ENCODE measurements at places on chromosomes 1 and 21. TPM values are rescaled to one million over a fixed set of nuclear protein-coding genes. Genes with fewer than 3 reads are reported as not detected.

Gene B3GALT5
- total RNA-seq, result not detected

Gene SPATA1
- total RNA-seq, result 0.22 TPM

Gene PRAMEF18
- total RNA-seq, result not detected

Gene REN
- not detected for total RNA-seq

Gene DCDC2B
- total RNA-seq, result not detected

DNA sequence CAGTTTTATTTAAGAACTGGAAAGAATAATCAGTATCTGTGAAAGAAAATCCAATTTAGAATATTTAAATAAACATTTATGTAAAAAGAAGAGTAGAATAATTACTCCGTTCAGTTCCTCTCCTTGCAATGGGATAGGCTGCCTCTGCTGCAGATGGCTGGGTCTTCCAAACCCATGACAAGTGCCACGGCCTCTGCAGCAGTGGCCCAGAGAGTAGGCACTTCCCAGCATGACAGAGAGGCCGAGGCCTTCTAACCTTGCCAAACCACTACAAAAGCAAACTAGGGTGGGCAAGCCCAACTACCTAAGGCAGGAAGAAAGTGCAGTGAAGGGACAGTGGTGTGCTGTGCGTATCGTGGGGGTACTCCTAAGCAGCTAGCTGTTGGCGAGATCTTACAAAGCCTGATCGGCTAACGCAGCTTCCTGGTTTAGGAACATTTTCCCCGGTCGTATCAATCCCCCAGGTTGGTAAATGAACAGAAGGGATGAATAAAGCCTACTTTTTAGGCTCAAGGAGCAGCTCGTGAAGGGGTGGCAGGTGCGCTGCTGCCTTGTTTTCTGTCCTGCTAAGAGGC lies 14.5 kb downstream of the ICMT start:
- no peak overlapping the region for H3K4me3 ChIP-seq
- no peak overlapping the region for H3K27ac ChIP-seq
- H3K4me1 ChIP-seq, result no peaks in the 10 kb centered on the region
- no peak for DNase-seq

GRCh38 chr21:25179116-25179515 lies 428.2 kb downstream of the MRPL39 start:
- H3K36me3 ChIP-seq, result no peaks in the 10 kb centered on the region
- no peak overlapping the region for H3K27ac ChIP-seq
- DNase-seq, result no peak
- H3K4me3 ChIP-seq, result no peak overlapping the region

GRCh38 chr1:94925004-94925403 lies 1.9 kb downstream of the CNN3 start:
- peak; percentile 31 for DNase-seq
- H3K27ac ChIP-seq, result peak overlapping the region; percentile 99
- no peaks in the 10 kb centered on the region for H3K36me3 ChIP-seq
- no peaks in the 10 kb centered on the region for H3K27me3 ChIP-seq
- peaks cover 71% of the 10 kb centered on the region for H3K4me1 ChIP-seq

DNA sequence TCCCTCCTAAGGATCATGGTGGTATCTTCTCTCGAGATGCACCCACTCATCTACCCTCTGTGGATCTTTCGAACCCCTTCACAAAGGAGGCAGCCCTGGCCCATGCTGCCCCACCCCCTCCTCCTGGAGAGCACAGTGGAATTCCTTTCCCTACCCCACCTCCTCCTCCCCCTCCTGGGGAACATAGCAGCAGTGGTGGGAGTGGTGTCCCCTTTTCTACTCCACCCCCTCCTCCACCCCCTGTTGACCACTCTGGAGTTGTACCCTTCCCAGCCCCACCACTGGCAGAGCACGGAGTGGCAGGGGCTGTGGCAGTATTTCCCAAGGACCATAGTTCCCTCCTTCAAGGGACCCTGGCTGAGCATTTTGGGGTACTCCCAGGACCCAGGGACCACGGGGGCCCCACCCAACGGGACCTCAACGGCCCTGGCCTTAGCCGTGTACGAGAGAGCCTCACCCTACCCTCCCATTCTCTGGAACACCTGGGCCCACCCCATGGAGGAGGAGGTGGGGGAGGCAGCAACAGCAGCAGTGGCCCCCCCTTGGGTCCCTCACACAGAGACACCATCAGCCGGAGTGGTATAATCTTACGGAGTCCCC lies 14.5 kb upstream of the TARS2 start:
- peaks cover 60% of the 10 kb centered on the region for H3K4me1 ChIP-seq
- no peaks in the 10 kb centered on the region for H3K27me3 ChIP-seq
- no peak overlapping the region for H3K27ac ChIP-seq
- H3K36me3 ChIP-seq, result no peaks in the 10 kb centered on the region

All from tibial nerve (tissue), 4 donors.